Pancreas (tissue), 10 donors: ENCODE measurements at places on chromosomes 12 and 14. TPM values are rescaled to one million over a fixed set of nuclear protein-coding genes. Genes with fewer than 3 reads are reported as not detected.

Gene DDX24
- total RNA-seq = 75.5 TPM

Gene MLXIP
- 57.0 TPM for total RNA-seq

Gene SLC2A13
- total RNA-seq = 5.2 TPM

Gene GLT8D2
- 3.1 TPM for total RNA-seq

Gene CSRP2
- 3.8 TPM for total RNA-seq

- peaks cover 8% of the 10 kb centered on the region for H3K36me3 ChIP-seq
- no peak overlapping the region for H3K27ac ChIP-seq
- H3K4me3 ChIP-seq = no peak overlapping the region
- no peaks in the 10 kb centered on the region for H3K27me3 ChIP-seq
- peaks cover 3% of the 10 kb centered on the region for H3K4me1 ChIP-seq
These were observed 14.3 kb downstream of the XRCC3 start for GRCh38 chr14:103700753-103701490.
